ENCODE measurements at places on chromosomes 3 and 15.

GRCh38 chr15:78752492-78753358, 58.5 kb downstream of the ADAMTS7 start:
- DNase-seq = no peak

- DNase-seq = no peak
Measured at GRCh38 chr15:81809543-81809942, 236.3 kb downstream of the MEX3B start.

DNA sequence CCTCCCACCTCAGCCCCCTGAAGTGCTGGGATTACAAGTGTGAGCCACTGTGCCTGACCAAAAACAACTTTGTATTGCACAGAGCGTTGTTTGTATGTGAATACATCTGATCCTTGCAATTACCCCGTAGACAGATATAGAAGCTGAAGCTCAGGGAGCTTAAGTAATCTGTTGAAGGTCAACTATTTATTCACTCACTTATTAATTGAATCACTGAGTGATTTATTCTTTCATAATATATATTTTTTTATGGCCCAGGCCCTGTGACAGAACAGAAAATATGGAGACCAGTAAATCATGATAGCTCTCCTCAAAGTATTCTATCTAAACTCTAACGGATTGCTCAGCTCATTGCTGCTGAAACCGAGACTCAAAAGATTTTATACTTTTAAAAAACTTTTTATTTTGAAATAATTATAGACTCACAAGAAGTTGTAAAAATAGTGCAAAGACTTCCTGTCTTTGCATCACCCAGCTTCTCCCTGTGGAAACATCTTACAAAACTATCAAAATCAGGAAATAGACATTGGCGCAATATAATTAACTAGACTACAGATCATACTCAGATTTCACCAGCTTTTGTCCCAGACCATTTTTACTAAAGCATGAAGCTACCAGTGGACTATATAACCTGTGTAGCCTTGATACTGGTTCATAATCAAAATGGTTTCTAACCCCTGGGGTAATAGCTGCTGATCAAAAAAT, 466.1 kb downstream of the PDCD6IP start:
- no peak for DNase-seq

- DNase-seq = no peak
Measured at GRCh38 chr3:33881156-33882064, 83.0 kb downstream of the PDCD6IP start.

DNA sequence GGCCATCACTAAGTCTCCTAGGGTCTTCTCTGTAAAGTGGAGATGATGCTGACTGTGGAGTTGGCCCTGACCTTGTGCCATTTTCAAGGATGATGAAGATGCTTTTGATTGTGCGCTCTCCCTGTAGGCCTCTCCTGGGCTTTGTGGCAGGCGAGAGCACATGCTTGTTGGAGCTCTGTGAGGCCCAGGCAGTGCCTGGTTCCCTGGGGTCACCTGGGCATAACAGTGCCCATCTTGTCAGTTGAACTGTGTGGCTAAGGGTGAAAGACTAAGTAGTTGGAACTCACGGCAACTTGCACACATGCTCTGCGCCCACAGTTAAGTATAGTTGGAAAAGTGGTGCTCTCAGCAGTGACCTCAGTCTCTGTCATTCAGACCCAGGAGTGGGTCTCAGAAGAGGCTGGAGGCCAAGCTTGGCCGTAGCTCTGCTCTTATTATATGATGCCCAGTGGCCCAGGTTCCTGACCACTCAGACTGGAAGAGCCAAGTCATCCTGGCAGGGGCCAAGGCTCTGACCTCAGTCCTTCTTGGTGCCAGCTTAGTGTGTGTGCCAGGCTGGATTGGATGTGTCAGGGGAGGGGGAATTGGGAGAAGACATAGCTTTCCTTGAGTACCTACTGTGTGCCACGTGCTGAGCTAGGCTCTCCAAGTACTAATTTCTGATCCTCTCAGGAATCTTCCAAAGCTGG, 154.6 kb downstream of the EEFSEC start:
- no peak for DNase-seq

GRCh38 chr3:88443066-88443465, 293.3 kb downstream of the C3orf38 start:
- no peak for DNase-seq

DNA sequence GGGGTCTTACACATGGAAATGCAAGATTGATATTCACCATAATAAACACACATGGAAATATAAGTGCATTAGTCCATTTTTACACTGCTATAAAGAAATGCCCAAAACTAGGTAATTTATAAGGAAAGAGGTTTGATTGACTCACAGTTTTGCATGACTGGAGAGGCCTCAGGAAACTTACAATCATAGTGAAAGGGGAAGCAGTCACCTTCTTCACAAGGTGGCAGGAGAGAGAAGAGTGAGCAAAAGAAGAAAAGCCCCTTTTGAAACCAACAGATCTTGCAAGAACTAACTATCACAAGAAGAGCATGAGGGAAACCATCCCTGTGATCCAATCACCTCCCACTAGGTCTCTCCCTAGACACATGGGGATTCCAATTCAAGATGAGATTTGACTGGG, 111.7 kb upstream of the TP63 start:
- no peak for DNase-seq

DNA sequence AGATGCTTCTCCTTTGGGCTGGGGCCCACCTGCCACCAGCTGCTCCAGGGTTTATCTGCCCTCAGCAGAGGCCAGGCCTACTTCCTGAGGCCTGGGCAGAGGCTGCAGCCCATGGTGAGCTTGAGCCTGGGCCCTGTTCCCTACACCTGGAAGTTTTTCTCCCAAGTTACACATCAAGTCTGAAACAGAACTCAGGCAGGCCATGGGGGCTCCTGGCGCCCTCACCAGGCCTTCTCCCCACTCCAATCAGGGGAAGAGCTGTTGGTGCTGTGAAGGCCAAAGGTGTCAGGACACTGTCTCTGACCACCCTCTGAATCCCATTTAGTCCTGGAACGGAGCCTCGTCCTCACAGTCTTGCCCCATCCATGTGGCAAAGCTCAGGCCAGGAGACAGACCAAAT, 7.3 kb downstream of the VWA5B2 start:
- no peak for DNase-seq

DNA sequence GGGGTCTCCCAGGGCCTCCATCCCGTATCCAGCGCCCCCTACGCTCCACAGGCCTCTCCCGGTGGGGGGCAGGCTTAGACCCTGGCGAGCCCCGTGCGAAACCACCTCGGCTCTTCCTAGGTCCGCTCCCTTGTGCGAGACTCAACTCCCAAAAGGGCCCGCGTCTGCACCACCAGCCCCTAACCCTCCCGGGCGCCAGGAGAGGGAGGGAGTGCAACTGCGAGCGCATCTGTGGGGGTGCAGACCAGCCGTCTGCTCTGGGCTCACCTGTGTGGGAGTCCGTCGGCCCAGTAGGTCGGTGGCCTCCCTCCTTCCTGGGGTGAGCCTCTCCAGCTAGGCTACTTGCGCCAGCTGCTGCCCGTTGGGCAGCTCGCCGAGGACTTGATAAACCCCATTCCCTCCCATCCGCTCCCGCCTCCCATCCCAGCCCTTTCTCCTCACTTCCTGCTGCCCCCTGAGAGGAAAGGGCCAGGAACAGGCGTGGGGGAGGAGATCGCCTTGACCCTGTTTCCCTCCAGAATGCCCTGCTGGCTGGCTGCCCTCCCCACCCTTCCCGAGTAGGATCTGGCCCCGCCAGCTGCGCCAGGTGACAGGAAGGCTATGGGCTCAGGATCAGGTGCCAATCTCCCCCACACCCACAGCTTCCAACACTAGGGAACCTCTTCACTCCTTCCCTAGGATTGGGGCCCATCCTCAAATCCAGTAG, at the start of gene HYAL2:
HYAL2 (minus strand) TSS at position 360 of the 706 bp plus-strand sequence. CDS start 2,256 bp downstream, outside the sequence.
- DNase-seq = no peak

- DNase-seq = no peak
Measured at GRCh38 chr15:36999778-37000177, 100.6 kb downstream of the MEIS2 start.

DNA sequence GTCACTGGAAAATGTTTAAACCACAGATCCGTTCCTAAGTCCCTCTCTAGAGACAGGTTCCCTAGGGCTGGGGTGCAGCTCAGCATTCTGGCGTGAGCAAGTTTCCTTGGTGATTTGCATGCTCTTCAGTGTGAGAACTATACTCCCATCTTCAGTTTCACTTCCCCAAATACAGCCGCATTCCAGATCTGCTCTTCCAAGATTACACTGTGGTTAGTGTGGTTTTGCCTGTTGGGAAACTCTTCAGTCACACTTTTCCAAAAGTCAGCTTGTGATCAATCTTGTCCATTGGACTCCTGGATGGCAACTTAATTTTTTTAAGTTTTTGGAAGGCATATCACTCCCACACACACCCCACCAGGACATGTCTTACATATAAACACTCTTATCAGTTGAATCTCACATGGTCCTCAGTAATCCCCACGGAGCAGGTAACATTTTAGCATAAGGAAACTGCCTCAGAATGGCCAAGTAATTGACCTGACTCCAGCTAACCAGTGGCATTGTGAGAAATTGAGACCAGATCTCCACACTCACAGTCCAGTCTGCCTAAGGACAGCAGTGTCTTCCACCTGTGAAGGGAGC, 33.5 kb upstream of the PTPN23 start:
- no peak for DNase-seq

- no peak for DNase-seq
Measured at GRCh38 chr3:93931597-93932229, 42.0 kb downstream of the PROS1 start.

GRCh38 chr3:53702776-53703530, 143.3 kb downstream of the CHDH start:
- DNase-seq = no peak

GRCh38 chr3:150985711-150986110, 13.2 kb upstream of the CLRN1 start:
- no peak for DNase-seq

- DNase-seq = no peak
Measured at GRCh38 chr15:39031596-39031995, 467.0 kb upstream of the RASGRP1 start.

GRCh38 chr15:70923311-70924080, 30.9 kb downstream of the LRRC49 start:
- DNase-seq = no peak

GRCh38 chr15:73231661-73232419, 136.9 kb downstream of the HCN4 start:
- DNase-seq = no peak

DNA sequence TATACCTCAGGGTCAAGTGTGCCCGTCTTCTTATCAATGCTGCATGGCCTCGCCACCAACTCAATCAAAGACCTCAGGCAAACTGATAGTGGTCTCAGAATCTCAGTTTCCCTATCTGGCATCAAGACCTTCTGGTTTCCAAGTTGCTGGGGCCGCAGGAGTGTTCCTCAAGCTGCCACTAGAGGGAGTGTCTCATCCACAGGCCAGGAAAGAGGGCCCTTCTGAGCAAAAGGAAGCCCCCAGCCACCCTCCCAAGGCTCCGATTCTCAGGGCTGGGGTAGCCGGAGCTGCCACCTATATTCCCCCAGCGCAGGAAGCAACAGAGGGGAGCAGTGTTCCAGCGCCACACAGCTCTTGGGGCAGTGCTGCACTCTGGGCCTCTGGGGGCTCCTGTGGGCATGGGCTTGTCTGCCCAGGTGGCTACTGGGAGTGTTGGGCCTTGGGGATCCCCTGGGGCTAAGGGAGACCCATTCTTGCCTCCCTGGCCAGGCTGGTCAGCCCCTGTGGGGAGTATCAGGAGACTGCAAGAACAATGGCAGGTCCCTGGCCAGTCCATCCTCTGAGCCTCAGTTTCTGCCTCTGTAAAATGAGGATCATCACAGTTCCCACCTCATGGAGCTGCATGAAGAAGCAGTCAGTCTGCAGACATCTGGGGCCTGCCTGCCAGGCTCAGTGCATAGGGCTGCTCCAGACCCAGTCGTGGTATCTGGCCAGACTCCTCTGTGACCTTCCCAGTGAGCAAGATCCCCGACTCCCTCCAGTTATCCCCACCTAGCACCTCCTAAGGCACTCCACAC, 23.4 kb upstream of the SEC13 start:
- DNase-seq = peak; percentile 65

- DNase-seq = no peak
Measured at GRCh38 chr15:63500265-63501250, 3.8 kb upstream of the USP3 start.

DNA sequence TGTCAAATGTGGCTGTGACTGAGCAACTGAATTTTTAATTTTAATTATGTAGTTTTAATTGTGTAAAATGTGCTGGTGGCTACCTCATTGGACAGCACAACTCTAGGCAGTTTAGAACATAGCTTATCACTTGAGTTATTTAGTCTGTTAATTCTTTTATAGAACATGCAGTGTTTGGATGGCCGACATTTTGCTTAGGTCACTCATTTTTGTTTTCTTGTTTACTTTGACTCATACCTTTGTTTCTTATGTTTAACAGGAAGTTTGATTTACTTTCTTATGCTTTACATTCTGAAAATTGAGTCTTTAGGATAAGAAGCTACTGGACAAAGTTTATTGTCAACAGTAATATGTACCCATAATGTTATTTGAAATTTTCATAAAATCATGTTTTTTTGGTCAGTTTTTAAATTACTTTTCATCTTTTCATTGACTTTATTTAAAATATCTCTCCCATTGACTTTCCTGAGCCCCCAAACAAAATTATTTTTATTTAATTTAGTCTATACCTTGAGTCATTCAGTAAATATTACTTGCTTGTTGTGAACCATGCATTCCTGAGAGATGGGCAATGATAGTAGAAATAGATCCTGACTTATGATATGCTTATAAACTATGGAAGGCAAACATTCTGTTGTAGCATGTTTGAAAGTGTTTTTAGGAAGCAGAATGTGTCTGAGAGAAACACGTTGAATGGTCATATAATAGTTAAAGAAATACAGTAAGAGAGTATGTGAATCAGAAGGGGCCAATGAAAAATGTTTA, 60.6 kb downstream of the TCF12 start:
- no peak for DNase-seq

Measured in stimulated activated CD4-positive, alpha-beta T cell treated with anti-CD3 and anti-CD28 coated beads, Interleukin-4, amount 100 ng/mL, for 24 hours (primary cell).